ENCODE measurements at places on chromosomes 16 and 17. TPM values are rescaled to one million over a fixed set of nuclear protein-coding genes. Genes with fewer than 3 reads are reported as not detected.

DNA sequence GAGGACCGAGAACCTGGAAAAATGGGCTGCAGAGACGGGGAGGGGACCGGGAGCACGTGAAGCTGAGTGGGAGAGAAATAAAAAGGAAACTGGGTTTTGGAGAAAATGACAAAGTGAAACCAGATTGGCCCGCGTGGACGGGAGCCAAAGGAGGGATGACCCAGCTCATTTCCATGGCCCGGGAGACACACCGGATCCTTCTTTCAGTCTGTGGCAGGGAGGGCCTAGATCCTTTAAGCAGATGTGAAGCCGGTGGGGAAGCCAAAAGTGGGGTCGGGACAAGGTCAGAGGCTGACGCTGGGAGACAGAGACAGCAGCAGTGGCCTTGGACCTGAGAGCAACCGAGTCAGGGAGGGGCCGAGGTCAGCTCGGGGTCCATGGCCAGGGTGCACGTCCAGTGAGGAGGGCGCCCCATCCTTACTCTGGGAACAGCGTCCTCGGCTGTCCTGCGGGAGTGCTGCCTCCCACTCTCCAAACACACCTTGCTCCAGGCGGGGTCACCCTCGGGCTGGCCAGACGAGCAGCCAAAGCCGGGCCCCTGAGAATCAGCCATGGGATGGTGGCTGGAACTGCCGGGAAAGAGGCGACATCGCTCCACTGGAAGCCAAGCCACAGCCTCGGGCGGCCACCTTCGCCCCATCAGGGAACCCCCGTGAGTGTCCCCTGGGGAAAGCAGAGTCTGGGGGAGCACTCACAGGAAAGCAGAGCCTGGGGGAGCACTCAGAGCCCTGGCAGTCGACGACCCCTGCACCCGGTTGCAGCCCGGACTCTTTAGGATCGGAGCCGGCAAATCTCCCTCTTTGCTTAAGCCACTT, 17.3 kb downstream of the CA5A start:
- DNase-seq = no peak

GRCh38 chr17:37605813-37606505, 3.3 kb downstream of the SYNRG start:
- DNase-seq = no peak

GRCh38 chr17:63442549-63443035, 3.5 kb downstream of the CYB561 start:
- no peak for DNase-seq

DNA sequence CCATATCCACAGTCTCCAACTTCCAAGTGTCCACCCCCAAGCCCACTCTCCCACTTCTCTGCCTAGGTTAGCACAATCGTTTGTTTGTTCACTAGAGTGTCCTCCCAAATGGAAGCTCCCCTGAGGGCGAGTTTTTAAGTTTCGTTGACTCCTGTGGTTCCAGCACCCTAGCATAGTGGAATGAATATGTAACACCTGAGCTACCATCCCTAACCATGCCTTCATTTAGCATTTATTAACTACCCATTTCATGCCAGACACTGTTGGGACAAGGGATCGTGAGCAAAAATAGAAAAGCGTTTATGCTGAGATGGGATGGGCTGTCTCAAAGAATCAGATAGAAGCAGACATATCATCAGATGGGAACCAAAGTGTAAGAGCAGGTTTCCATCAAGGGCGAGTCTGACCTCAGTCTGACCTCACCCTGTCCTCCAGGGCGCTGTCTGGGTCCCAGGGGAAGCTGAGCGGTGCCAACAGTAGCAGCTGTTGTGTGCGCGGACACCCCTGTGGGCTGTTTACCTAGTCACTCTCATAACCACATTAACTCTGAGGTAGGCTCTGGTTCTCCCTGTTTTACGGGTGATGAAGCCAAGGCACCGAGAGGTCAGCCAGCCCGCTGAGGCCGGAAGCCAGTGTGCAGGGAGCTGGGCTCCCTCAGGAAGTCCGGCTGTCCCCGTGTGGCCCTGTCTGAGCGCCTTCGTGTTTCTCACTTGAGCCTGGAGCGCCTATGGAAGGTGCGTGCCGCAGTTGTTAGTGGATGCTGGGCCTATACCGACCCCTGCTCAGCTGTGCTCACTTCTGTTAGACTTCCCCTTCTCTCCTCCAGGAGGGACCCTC, 6.2 kb downstream of the CNP start:
- no peak for DNase-seq

LGALS9B gene
- total RNA-seq = not detected

CFAP97D1 gene
- total RNA-seq = 0.05 TPM

Measured in SK-MEL-5 (cell line).